Stimulated activated CD4-positive, alpha-beta T cell treated with anti-CD3 and anti-CD28 coated beads, Interleukin-2, amount 100 ng/mL, for 48 hours (primary cell): ENCODE measurements at places on chromosomes 5 and 9.
A peak's percentile ranks its signal among the peaks of the same experiment; 100 is the strongest.

DNA sequence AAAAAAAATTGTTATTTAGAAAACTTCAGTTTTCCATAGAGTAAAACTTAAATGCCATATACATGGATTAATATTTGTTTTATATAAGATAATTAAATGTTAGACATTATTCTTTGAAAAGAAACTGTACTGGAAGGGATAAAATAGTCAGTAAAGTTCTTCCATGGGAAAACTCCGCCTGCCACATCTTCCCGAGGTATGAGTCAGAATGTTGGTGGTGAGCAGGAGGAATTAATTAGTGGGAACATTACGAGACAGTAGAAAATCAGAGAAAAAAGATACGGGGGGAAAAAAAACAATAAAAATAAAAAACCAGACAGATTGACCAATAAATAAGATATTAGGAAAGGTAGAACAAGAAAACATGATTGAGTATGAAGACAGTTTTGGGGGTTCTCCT lies 930.3 kb upstream of the C9orf72 start:
- no peak for DNase-seq

GRCh38 chr5:51326844-51327243 lies 56.4 kb upstream of the ISL1 start:
- DNase-seq, result no peak

GRCh38 chr5:177458912-177459350 lies 12.3 kb downstream of the PRR7 start:
- DNase-seq, result no peak

DNA sequence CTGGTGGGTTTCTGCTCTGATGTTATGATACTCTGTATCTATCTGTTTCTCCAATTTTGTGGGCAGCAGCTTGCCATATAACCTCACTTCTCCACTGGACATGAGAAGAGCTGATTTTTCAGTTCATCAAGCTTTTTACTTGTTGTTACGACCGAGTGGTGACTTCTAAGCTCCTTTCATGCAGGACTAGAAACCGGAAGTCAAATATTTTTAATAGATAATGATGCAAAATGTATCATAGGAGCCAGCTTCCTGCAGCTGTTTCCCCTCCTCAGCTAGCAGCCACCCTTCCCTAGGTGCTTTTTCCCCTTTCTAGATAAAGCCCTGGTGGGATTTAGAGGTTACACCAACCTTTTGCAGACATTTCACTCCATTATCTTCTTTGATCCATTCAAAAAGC lies 17.0 kb upstream of the ADAM19 start:
- no peak for DNase-seq

DNA sequence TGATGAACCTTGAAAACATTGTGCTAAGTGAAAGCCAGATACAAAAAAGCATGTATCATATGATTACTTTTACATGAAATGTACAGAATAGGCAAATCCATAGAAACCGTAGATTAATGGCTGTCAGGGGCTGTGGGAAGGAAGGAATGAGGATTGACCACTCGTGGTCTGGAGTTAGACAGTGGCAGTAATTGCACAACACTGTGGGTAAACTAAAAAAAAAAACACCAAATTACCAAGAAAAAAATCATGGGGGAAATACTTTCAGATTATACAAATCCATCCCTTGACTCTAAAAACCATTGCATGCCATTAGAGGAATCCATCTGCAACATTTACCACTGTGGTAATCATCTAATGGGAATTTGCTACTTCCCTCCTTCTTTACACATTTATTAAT lies 140.0 kb downstream of the SIL1 start:
- no peak for DNase-seq

GRCh38 chr5:177610770-177611445 lies 11.0 kb downstream of the B4GALT7 start:
- DNase-seq, result no peak

- DNase-seq, result no peak
Measured at GRCh38 chr9:100394032-100394695, 32.8 kb upstream of the MSANTD3 start.

DNA sequence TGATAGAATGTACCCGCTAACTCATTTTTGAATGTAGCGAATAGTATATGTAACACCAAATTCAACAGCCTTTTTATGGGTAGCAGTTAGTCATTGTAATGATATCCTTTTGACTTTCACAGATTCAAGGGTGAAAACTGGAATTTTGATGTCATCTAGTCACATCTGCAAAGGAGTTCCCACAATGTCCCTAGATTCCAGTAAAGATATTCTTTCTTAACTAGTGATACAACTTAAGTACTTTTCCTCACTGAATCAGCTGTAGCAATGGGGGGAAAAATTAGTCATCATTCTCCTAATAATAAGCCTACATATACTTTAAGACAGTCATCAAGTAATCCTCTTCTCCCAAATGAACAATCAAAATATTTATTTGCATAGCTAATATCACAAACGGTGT lies 11.5 kb upstream of the SSBP2 start:
- no peak for DNase-seq

DNA sequence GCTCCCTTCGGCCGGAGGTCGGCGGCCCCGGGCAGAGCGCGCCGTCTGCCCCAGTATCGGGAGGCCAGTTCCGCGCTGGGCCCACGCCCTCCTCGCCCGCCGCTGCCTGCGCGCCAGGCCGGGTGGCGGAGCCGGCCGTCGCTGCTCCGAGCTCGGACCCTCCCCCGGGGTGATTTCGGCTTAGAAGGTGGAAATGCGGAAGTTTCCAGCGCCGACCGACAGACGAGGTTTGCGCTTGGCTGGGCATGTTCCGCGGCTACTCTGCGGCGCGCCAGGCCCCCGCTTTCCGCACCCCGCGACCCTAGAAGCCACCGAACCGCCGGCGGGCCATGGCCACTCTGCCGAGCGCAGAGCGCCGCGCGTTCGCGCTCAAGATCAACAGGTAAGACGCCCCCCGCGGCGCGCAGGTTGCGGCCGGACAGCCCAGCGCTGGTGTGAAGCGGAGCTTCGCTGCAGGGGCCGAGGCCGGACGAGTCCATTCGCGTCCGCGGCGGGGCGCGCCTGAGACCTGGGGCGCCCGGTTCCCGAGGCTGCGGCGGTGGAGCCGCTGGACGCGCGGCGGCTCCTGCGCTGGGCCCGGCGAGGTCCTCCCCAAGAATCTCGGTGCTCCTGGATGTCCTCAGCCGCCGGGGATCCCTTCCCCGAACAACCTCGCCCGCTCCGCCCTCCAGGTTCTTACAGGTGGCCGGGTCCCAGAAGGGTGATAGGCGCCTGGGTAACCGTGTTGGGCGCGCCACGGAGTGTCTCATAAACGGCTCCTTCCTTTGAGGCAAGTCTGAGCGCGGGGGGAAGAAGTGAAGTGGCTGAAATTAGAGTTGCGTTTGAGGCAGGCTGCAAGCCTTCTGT lies at the start of gene DOCK8:
Gene DOCK8 (plus strand): TSS at position 218 of the 846 bp plus-strand sequence. CDS start 112 bp downstream, at position 330.
- peak; percentile 44 for DNase-seq
